ENCODE measurements at places on chromosomes 7 and 10.
A peak's percentile ranks its signal among the peaks of the same experiment; 100 is the strongest.

- no peak for DNase-seq
Observed at GRCh38 chr10:122531939-122532338, 28.6 kb upstream of the DMBT1 start.

- DNase-seq, result no peak
Observed at GRCh38 chr10:120209124-120209762, 247.8 kb upstream of the PLPP4 start.

- no peak for DNase-seq
Observed at GRCh38 chr7:150780292-150780691, 19.9 kb downstream of the TMEM176B start.

GRCh38 chr7:41996381-41997035, 240.5 kb downstream of the GLI3 start:
- DNase-seq, result no peak

DNA sequence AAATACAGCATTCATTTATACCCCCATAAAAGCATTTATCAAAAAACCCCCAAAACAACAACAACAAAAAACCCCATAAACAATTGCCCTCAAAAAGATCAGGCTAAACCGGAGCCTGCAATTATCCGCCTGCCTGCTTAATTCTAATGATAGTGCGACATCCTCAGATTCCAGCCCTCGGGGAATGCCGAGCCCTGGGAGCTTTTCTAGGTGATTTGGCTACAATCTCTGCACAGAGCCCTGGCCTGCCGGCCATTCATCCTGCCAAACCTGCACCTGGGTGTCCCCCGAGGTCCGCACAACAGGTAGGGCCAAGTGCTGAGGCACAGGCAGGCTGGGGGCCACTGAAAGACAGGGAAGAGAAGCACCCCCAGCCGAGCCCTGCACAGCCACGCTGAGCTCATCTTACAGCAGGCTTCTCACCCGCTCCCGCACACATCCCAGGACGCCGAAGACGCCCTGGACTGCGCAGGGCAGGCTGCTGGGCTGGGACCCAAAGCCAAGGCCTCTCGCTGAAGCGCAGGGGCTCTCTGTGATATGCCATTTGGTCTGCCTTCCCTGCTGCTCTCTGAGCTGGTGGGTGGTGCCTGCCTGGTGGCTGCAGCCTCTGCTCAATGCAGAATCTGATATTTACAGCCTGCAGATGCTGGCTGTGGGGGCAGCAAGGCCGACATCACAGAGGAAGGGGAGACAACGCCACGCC, 57.5 kb downstream of the CAMK2B start:
- peak; percentile 62 for DNase-seq

GRCh38 chr10:66804962-66805361, 120.9 kb upstream of the LRRTM3 start:
- no peak for DNase-seq

GRCh38 chr10:102247734-102248133, 2.4 kb downstream of the GBF1 start:
- no peak for DNase-seq

GRCh38 chr10:79034271-79034876, 34.4 kb upstream of the ZMIZ1 start:
- no peak for DNase-seq

GRCh38 chr10:61066661-61067344, 122.8 kb upstream of the RHOBTB1 start:
- no peak for DNase-seq

DNA sequence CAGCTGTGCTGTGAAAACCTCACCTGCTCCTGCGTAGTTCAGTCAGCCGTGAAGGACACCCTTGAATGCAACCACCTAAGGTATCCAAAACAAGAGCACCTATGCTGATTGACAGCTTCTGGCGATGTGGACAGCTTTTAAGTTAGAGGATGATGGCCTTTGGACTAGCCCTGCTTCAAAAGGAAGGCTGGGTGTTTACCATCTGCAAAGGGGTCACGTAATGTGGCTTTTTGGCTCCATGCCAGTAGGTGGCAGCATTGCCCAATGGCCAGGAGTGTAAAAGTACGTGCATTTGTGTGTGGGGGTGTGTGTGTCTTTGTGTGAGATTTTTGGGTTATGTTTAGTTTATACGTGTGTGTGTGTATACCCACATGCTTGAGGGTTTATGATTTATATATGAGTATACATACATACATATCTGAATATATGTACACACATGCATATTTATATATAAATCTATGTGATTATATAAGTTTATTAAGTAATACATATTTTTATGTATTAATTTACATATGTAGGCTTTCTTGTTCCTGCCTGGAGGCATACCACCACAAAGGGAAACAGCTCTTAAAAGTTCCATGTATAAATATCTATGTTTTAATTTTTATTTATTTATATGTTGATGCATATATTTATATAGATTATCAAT, 236.3 kb upstream of the ANKRD30A start:
- no peak for DNase-seq

GRCh38 chr7:22551768-22552513, 52.0 kb upstream of the STEAP1B start:
- no peak for DNase-seq

DNA sequence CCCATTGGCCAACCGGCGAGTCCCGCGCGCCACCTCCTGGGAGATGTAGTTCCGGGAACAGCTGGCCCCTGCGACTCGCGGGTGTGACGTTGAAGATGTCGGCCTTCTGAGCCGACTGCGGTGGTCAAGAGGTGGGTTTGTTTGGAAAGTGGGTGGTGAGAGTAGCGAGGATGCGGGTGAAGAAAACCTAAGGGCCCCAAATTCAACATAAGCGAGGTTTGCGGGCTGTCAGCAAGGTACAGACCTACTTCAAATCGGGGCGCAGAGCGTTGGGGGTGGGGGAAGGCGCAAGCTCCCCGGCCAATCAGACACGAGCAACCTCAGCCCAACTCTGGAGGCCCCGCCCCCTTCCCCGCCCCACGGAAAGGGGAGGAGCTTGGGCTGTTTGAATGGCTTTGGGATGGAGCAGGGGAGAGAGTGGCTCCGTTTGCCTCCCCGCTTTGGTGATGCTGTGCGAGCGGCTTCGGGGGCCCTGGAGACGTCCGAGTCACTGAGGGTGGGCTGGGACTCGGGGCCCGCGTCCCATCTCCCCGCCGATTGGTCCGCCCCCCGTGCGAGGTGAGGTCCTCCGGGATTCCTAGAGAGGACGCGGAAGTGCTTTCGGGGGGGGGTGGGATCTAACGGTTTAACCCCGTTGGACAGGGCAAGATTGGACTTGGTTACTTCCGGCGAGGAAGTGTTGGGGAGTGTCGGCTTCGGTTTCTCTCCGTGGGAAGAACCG, at the start of gene ZKSCAN5:
TSS of gene ZKSCAN5 (plus strand) at position 60 of the 721 bp plus-strand sequence. CDS start 1,383 bp downstream, outside the sequence.
- peak; percentile 97 for DNase-seq

DNA sequence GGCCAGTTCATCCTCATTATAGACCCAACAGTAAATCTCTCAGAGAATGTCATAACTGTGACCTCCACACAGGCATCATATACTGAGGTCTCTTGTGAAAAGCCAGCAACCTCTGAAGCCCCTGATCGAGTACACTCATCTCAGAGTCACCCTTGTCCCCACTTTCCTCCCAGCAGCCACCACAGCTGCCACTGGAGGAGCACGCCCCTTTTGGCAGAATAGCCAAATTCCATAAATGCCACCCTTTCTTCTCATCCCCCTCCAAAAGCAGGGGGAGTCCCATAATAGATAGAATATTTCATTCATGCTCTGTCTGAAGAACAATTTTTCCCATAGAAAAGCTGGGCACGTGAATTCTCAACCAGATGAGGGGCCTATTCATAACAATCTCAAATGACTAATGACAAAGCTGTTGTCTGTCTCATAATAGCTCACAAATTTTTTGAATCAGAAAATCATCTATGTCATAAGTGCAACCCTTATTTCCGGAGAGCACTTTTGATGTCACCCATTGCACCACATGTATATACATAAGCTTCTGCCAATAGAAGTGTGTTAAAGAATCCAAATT, 47.4 kb downstream of the SGMS1 start:
- DNase-seq, result peak; percentile 63

GRCh38 chr10:122504610-122504950, 43.2 kb downstream of the HTRA1 start:
- DNase-seq, result peak; percentile 87

DNA sequence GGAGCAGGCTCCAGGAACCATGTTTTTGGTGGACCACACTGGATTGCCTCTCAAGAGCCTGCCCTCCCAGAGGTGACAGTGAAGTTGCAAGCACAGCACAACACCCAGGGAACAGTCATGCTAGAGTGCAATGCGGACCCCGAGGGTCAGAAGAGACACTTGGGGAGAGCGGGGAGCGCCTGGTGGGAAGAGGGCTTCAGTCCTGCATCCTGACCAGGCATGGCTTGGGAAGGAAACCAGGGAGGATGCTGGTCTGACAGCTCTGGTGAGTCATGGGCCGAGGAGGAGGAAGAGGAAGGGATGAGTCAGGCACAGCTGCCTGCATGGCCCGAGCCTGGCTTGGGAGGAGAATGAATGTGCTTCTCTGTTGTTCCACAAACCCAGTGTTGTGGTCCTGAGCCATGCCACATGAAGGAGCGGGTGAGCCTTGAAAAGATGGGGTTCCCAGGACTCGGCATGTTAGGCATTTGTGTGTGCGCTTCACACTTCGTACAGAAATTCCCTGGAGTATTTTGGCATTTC, 29.5 kb upstream of the ANKRD2 start:
- peak; percentile 93 for DNase-seq

- no peak for DNase-seq
Observed at GRCh38 chr7:117781707-117782106, 91.5 kb downstream of the CTTNBP2 start.

DNA sequence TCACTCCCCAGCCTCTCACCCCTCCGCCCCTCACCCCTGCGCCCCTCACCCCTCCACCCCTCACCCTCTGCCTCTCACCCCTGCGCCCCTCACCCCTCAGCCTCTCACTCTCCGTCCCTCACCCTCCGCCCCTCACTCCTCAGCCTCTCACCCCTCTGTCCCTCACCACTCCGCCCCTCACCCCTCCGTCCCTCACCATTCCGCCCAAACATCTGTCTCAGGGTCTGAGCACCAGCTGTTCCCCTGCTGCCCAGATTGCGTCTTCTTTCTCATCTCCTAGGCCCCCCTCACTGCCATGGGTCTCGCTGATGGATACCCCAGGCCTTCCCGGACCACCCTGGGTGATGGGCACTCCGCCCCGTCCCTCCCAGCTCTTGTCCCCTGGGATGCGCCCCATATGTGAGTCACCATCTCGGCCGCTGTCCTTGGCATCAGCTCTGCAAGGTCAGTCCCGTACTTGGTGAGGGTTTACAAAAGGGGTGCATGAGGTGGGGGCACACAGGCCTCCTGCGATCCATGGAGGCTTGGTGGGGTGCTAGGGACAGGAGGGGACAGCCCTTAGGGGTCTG, 65.4 kb upstream of the GNA12 start:
- no peak for DNase-seq

- DNase-seq, result no peak
Observed at GRCh38 chr7:55531536-55531935, 40.8 kb downstream of the VOPP1 start.

DNA sequence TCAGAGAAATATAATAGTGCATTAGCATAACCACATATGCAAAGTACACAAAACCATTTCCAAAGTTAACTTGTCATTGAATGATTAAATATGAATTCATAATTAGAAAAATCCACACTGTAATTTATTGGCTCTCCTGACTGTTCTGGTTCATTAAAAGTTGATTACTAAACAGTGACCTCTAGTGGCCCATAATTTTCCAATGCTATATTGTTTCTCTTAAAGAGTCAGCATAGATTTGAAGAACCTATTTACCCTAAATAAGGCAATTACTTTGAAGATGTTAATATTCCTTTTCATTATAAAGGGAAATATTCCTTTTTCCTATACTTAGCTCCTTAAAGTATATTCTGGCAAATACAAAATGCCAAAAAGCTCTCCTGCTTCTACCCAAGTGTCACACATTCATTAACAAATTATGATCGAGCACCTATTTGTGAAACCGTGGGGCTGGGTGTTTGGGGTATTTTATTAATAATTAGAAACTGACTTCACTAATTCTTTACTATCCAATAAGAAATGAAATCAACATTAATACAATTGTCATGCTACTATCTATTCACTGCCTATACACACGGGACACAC, 86.2 kb downstream of the HIBADH start:
- DNase-seq, result no peak

DNA sequence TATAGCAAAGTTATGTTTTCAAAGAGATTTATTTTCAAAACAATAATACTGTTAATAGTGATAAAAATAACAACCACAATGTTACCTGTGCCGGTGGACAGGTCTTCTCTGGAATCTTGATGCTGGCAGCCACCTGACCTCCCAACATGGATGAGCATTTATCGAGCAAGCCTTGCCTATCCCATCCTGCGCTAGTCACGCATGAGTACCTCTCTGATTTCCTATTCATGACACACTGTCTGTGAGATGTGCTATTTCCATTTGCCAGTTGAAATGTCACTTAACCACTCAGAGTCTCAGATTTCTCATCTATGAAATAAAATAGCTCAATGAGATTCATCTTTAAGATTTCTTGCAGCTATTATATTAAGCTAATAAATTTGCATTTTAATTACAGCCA, 341.2 kb upstream of the VWC2 start:
- no peak for DNase-seq

- DNase-seq, result no peak
Observed at GRCh38 chr7:103073989-103074518, 542 bp downstream of the FBXL13 start.

DNA sequence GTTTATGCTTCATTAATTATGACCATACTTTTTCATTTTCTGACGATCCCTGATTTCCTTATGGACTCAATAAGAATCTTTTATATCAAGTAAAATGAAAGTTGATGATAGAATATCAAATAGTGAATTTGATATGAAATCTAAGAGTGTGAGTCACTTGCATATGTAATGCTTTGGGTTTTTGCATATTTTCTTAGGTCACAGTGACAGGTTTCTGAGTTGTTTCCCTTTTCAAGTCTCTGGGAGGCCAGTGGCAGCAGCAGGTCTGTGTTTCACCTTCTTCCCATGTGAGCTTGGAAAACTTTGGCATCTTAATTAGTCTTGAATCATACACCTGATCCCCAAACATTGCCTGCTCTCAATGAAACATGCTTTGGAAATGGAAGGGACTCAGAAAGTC, 34.7 kb upstream of the GJD4 start:
- DNase-seq, result no peak

Data from occipital lobe (tissue), 3 donors.